ENCODE measurements at places on chromosomes 5 and 9. TPM values are rescaled to one million over a fixed set of nuclear protein-coding genes. Genes with fewer than 3 reads are reported as not detected.
A peak's percentile ranks its signal among the peaks of the same experiment; 100 is the strongest.

Gene LRRTM2
- 0.35 TPM for total RNA-seq

- no peaks in the 10 kb centered on the region for H3K27me3 ChIP-seq
- no peak overlapping the region for H3K4me3 ChIP-seq
- no peak overlapping the region for H3K27ac ChIP-seq
- H3K36me3 ChIP-seq = no peaks in the 10 kb centered on the region
Observed at GRCh38 chr5:134600600-134600999, 32.0 kb downstream of the SAR1B start.

DNA sequence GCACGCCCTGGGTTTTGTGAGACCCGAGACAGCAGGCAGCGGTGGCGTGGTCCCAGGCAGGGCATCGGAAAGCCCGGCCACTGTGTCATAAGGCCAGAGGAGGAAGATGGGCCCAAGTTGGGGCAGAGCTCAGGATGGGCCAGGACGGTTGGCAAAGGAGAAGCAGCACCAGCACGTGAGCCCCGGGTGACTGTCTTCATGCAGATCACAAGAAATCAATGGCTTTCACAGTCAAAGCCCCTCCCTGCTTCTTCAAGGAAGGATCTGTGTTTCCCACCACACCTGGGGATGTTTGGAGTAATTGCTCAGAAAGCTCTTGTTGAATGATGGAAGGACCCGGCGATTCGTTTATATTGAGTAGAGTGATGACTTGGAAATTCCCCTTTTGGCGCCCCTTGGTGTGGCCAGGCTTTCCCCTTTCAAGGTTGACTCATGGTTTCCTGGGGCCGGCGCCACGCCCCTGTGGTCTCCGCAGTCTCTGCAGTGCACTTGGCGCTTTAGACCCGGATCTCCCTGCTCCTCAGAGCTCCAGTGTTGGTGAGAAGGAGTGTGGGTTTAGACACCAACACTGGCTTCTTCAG, 52.1 kb downstream of the IL31RA start:
- no peaks in the 10 kb centered on the region for H3K27me3 ChIP-seq
- DNase-seq = no peak
- no peaks in the 10 kb centered on the region for H3K36me3 ChIP-seq
- no peak overlapping the region for H3K4me3 ChIP-seq

GRCh38 chr5:172052450-172053236, 46.2 kb upstream of the FBXW11 start:
- H3K27ac ChIP-seq = no peak overlapping the region
- no peak for DNase-seq
- H3K27me3 ChIP-seq = no peaks in the 10 kb centered on the region
- H3K4me1 ChIP-seq = no peaks in the 10 kb centered on the region
- H3K36me3 ChIP-seq = peaks cover 4% of the 10 kb centered on the region

GRCh38 chr9:123217128-123217654, 51.2 kb downstream of the STRBP start:
- no peaks in the 10 kb centered on the region for H3K4me1 ChIP-seq
- no peak overlapping the region for H3K4me3 ChIP-seq
- no peak for DNase-seq

GRCh38 chr5:133383580-133383939, 228.8 kb downstream of the FSTL4 start:
- DNase-seq = no peak
- no peak overlapping the region for H3K4me3 ChIP-seq
- H3K27me3 ChIP-seq = no peaks in the 10 kb centered on the region
- no peaks in the 10 kb centered on the region for H3K4me1 ChIP-seq
- H3K27ac ChIP-seq = no peak overlapping the region
- no peaks in the 10 kb centered on the region for H3K36me3 ChIP-seq

Gene PCDHB3
- 1.5 TPM for total RNA-seq

GRCh38 chr5:140293091-140293848, 9.6 kb downstream of the PFDN1 start:
- no peaks in the 10 kb centered on the region for H3K4me1 ChIP-seq
- no peak for DNase-seq
- H3K27me3 ChIP-seq = no peaks in the 10 kb centered on the region
- H3K36me3 ChIP-seq = no peaks in the 10 kb centered on the region

GRCh38 chr9:33130961-33131789, 36.0 kb downstream of the B4GALT1 start:
- no peaks in the 10 kb centered on the region for H3K27me3 ChIP-seq
- DNase-seq = no peak
- peak overlapping the region; percentile 64 for H3K27ac ChIP-seq
- H3K36me3 ChIP-seq = no peaks in the 10 kb centered on the region
- H3K4me3 ChIP-seq = no peak overlapping the region

DNA sequence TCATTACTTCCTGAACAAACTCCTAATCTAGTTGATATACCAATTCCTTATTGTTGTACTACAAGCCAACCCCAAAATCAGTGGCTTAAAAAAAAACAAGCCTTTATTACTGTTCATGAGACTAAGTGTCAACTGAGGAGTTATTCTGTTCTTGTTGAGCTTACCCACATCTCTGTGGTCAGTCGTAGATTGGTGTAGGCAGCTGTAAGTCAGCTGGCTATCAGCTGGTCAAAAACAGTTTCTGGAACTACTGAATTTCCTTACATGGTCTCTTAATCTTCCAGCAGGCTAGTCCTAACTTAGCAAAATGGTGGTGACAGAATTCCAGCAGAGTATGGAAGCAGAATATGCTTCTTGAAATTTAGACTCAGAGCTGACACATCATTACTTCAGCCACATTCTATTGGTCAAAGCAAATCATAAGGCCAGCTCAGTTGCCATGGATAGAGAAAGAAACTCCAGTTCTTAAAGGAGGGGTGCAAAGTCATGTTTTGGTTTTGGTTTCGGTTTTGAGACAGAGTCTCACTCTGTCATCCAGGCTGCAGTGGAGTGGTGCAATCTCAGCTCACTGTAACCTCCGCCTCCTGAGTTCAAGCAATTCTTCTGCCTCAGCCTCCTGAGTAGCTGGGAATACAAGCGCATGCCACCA, 386.1 kb upstream of the MPDZ start:
- H3K4me1 ChIP-seq = no peaks in the 10 kb centered on the region
- no peak overlapping the region for H3K27ac ChIP-seq
- DNase-seq = no peak

DNA sequence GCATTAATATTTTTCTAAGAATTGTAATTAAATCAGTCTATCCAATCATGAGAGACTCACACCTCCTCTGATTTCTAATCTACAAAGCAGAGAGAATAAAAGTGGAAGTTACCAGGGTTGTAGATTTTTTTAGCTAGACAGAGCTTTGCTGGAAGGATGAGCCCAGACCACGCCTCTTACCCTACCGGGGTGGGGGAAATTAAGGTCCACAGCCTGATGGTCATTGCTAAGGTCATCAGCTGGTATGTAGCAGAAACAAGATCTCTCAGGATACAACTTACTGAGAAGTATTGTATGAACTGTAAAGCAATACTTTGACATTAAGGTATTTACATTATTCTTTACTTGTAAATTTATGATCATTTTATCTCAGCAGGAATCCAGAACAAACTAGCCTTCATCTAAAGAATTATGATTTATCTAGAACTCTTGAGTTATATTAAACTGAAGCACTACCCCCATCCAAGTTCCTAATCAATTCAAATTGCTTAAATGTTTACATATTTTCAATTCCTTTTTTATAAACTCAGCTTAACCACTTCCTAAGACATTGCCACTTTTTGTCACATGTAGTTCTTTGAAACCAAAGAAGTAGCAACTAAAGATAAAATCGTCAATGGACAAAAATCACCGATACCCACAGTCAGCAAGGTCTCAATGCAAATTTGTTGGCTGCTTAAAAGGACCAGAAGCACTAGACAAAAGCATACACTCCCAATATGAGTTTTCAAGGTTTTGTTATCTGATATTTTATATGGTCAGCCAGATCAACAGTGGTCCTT, 225.8 kb upstream of the DAPK1 start:
- H3K27me3 ChIP-seq = no peaks in the 10 kb centered on the region
- H3K4me3 ChIP-seq = no peak overlapping the region
- H3K36me3 ChIP-seq = no peaks in the 10 kb centered on the region
- no peak overlapping the region for H3K27ac ChIP-seq
- no peak for DNase-seq
- H3K4me1 ChIP-seq = no peaks in the 10 kb centered on the region

DNA sequence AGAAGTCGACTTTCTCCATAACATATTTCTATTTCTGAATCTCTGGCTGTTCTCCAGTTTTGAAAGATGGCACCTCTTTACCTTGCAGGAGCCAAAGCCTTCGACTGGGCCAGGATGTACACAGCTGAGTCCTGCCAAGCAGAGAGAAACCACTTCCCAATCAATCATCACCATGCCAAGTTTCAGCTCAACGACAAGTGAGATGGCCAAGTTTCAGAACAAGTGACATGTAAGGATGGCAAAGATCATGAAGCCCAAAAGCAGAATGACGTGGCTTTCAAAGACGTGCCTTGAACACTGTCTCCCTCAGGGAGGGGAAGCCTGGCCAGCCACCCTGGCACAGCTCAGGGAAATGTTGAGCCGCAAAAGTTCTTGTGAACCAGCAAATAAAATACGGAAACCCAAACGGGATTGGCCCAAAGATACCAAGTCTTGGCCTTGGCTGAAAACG, 17.7 kb downstream of the STK10 start:
- no peaks in the 10 kb centered on the region for H3K4me1 ChIP-seq
- no peak overlapping the region for H3K4me3 ChIP-seq
- H3K27ac ChIP-seq = no peak overlapping the region

GRCh38 chr5:174423558-174423957, 300.8 kb upstream of the MSX2 start:
- H3K27ac ChIP-seq = no peak overlapping the region
- no peak for DNase-seq
- H3K4me3 ChIP-seq = no peak overlapping the region
- H3K27me3 ChIP-seq = no peaks in the 10 kb centered on the region
- no peaks in the 10 kb centered on the region for H3K4me1 ChIP-seq

Gene APBA1
- total RNA-seq = 6.3 TPM

- no peaks in the 10 kb centered on the region for H3K36me3 ChIP-seq
- H3K4me3 ChIP-seq = no peak overlapping the region
- DNase-seq = no peak
- H3K4me1 ChIP-seq = no peaks in the 10 kb centered on the region
Observed at GRCh38 chr5:77366717-77367500, 125.2 kb downstream of the WDR41 start.

GRCh38 chr5:149429839-149430721, 51.0 kb upstream of the IL17B start:
- peaks cover 4% of the 10 kb centered on the region for H3K4me1 ChIP-seq
- DNase-seq = peak; percentile 47
- no peaks in the 10 kb centered on the region for H3K27me3 ChIP-seq
- no peaks in the 10 kb centered on the region for H3K36me3 ChIP-seq
- no peak overlapping the region for H3K4me3 ChIP-seq

DNA sequence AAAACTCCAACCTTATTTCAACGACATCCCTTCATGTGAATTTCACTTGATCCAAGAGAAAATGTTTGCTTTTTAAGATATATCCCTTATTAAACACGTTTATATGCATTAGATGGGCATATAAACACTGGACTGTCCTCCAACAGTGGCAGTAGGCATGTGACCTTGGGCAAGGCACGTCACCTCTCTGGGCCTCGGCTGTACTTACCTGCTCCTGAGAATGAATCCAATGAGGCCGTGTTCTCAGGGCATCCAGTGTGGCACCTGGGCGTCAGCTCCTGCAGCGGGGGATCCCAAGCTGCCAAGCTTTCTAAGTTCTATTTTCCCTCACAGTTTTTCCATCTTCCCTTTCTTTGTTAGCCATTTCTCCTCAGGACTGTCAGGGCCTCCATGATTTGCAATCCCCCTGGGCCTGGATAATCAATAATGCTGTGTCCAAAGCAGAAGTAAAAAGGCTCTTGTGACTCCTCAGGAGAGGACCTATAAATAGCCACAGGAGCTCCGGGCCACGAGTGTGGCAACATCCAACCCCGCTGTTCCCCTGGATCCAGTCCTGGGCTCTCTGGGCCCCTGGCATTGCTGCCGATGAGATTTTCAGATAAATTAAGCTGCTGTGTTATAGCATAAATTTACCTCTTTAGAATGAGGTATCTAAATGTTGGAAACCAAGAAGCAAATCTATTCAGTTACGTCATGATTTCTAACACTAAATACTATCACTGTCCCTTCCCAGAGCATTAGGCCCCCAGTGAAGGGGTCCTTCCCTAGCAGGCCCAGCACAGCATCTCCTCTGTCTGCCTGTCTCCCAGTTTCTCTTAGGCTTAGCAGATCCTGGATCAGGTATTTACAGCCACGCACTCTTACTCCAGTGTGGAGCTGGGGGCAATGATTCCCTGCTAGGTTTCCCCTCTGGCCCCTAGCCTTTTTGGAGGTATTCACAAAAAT, 76.8 kb downstream of the PTPN3 start:
- H3K4me1 ChIP-seq = no peaks in the 10 kb centered on the region
- H3K27ac ChIP-seq = no peak overlapping the region
- DNase-seq = no peak

Gene EGFLAM
- 2.0 TPM for total RNA-seq

GRCh38 chr5:65252977-65253376, 228.7 kb downstream of the ADAMTS6 start:
- H3K4me3 ChIP-seq = no peak overlapping the region
- no peaks in the 10 kb centered on the region for H3K36me3 ChIP-seq
- H3K27me3 ChIP-seq = no peaks in the 10 kb centered on the region

- no peak overlapping the region for H3K4me3 ChIP-seq
- no peaks in the 10 kb centered on the region for H3K36me3 ChIP-seq
- DNase-seq = no peak
- H3K27me3 ChIP-seq = peaks cover 24% of the 10 kb centered on the region
- H3K27ac ChIP-seq = no peak overlapping the region
- no peaks in the 10 kb centered on the region for H3K4me1 ChIP-seq
Observed at GRCh38 chr9:117413346-117414219, 1.3 kb downstream of the ASTN2 start.

Gene OR4F3
- total RNA-seq = not detected

DNA sequence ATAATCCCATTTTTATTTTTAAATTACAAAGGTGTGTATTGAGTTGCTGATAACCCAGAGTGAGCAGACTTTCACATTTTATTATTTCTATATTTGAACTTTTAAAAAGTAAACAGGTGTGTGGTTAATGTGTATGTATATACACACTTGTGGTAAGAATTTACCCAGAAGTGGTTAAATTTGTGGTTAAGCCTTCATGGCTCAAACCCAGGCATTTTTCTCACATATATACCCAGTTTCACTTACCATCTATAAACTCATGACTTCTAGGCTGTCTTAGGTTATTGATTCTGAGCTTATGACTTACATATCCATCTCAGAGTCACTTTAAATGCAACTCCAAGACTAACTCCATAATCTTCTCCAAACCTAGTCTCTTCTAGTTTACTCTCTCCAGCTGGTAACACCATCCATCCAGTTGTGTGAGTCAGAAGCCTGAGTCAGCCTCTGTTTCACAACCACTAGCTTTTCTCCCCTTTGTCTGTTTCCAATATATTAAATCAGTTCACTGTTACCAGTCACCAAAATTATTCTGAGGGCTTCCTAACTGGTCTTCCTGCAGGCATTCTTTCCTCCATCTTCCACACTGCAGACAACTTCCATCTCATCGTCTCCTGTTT, 20.2 kb downstream of the ZBED3 start:
- H3K4me1 ChIP-seq = no peaks in the 10 kb centered on the region
- DNase-seq = no peak
- H3K27me3 ChIP-seq = no peaks in the 10 kb centered on the region

- DNase-seq = no peak
- no peaks in the 10 kb centered on the region for H3K27me3 ChIP-seq
- H3K36me3 ChIP-seq = no peaks in the 10 kb centered on the region
- no peak overlapping the region for H3K27ac ChIP-seq
Observed at GRCh38 chr5:168974082-168974481, 326.9 kb downstream of the SLIT3 start.

Measured in colonic mucosa (tissue), 4 donors.